ENCODE measurements at places on chromosomes 6 and 20. TPM values are rescaled to one million over a fixed set of nuclear protein-coding genes. Genes with fewer than 3 reads are reported as not detected.
A peak's percentile ranks its signal among the peaks of the same experiment; 100 is the strongest.

Gene CD24
- not detected for total RNA-seq

Gene POLR1C
- total RNA-seq: 51.5 TPM

Gene EEF1A1
- total RNA-seq: 4,361 TPM

Gene ELOVL4
- 6.4 TPM for total RNA-seq

Gene PANK2
- 81.1 TPM for total RNA-seq

Gene ZNFX1
- total RNA-seq: 49.1 TPM

Gene CTAGE9
- not detected for total RNA-seq

Gene BNIP5
- total RNA-seq: not detected

DNA sequence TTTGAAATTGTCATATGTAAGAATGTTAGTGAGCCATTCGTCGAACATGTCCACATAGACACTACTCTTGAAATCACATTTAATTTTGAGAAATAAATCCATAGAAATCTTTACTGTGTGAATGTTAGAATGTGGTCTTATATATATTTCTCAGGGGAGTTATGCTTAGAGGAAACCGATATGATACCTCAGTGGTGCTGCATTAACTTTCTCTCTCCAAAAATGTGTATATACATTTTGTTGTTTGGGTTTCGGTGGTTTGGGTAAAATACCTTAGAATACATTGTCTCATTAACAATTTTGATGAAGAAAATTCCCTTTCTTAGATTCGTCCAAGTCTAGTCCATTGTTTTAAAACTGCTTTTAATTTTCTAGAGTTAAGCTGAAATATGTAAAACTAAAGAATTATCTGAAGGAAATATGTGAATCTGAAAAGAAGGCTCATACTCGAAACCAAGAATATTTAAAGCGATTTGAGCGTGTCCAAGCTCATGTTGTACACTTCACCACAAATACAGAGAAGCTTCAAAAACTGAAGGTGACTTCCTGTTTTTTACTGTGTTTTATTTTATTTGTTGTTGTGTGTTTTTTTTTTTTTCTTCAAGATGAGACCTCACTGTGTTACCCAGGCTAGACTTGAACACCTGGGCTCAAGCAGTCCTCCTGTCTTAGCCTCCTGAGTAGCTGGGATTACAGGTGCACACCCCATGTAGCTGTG lies 10.3 kb downstream of the KIZ start:
- H3K27me3 ChIP-seq: no peaks in the 10 kb centered on the region
- no peak overlapping the region for H3K27ac ChIP-seq
- peaks cover 22% of the 10 kb centered on the region for H3K36me3 ChIP-seq
- H3K4me1 ChIP-seq: no peaks in the 10 kb centered on the region

- peaks cover 7% of the 10 kb centered on the region for H3K4me1 ChIP-seq
- H3K27me3 ChIP-seq: no peaks in the 10 kb centered on the region
- no peaks in the 10 kb centered on the region for H3K36me3 ChIP-seq
- no peak overlapping the region for H3K4me3 ChIP-seq
These were observed 119.0 kb downstream of the ALDH8A1 start for GRCh38 chr6:134830940-134831339.

GRCh38 chr20:19213946-19214490 lies 1.6 kb downstream of the SLC24A3 start:
- H3K4me3 ChIP-seq: peak overlapping the region; percentile 68
- no peak for DNase-seq
- no peaks in the 10 kb centered on the region for H3K36me3 ChIP-seq
- H3K27ac ChIP-seq: peak overlapping the region; percentile 23

- no peak overlapping the region for H3K4me3 ChIP-seq
- H3K4me1 ChIP-seq: no peaks in the 10 kb centered on the region
- no peak overlapping the region for H3K27ac ChIP-seq
- H3K27me3 ChIP-seq: no peaks in the 10 kb centered on the region
- DNase-seq: no peak
These were observed 18.9 kb downstream of the TRMT6 start for GRCh38 chr20:5931411-5931810.

- H3K27ac ChIP-seq: no peak overlapping the region
- H3K4me3 ChIP-seq: no peak overlapping the region
These were observed 142.5 kb downstream of the KLHL32 start for GRCh38 chr6:97067045-97067444.

- no peak for DNase-seq
- H3K27me3 ChIP-seq: no peaks in the 10 kb centered on the region
- H3K4me1 ChIP-seq: no peaks in the 10 kb centered on the region
- no peaks in the 10 kb centered on the region for H3K36me3 ChIP-seq
- H3K27ac ChIP-seq: no peak overlapping the region
- no peak overlapping the region for H3K4me3 ChIP-seq
These were observed 109.4 kb downstream of the DLGAP4 start for GRCh38 chr20:36415475-36416002.

- no peaks in the 10 kb centered on the region for H3K4me1 ChIP-seq
- no peaks in the 10 kb centered on the region for H3K36me3 ChIP-seq
- DNase-seq: no peak
- H3K4me3 ChIP-seq: no peak overlapping the region
These were observed 24.6 kb upstream of the MLN start for GRCh38 chr6:33828452-33828763.

DNA sequence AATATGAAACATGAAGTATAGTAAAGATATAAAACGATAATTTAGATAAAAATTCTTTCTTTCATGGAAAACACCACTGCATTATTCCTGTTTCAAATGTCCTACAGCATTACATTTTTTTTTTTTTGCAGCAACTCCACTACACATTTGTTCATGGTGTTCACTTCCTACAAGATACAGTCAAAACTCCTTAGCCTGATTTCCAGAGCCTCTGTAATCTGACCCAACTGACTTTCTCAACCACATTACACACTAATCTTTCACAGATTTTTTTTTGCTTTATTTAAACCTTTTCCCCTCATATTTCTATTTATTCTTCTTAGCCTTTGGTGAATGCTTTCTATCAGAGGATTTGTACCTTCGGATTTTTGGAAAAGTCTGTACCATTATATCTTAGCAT lies 176.5 kb upstream of the PDE7B start:
- no peak overlapping the region for H3K27ac ChIP-seq
- no peaks in the 10 kb centered on the region for H3K27me3 ChIP-seq
- no peaks in the 10 kb centered on the region for H3K4me1 ChIP-seq
- no peak overlapping the region for H3K4me3 ChIP-seq

- H3K36me3 ChIP-seq: no peaks in the 10 kb centered on the region
- H3K4me3 ChIP-seq: no peak overlapping the region
- H3K27ac ChIP-seq: no peak overlapping the region
- peaks cover 3% of the 10 kb centered on the region for H3K4me1 ChIP-seq
- no peak for DNase-seq
- H3K27me3 ChIP-seq: no peaks in the 10 kb centered on the region
These were observed 17.8 kb downstream of the QKI start for GRCh38 chr6:163432300-163432699.

- no peaks in the 10 kb centered on the region for H3K27me3 ChIP-seq
- no peak for DNase-seq
- H3K4me1 ChIP-seq: no peaks in the 10 kb centered on the region
- H3K4me3 ChIP-seq: no peak overlapping the region
These were observed 245.1 kb upstream of the AFDN start for GRCh38 chr6:167581637-167582036.

DNA sequence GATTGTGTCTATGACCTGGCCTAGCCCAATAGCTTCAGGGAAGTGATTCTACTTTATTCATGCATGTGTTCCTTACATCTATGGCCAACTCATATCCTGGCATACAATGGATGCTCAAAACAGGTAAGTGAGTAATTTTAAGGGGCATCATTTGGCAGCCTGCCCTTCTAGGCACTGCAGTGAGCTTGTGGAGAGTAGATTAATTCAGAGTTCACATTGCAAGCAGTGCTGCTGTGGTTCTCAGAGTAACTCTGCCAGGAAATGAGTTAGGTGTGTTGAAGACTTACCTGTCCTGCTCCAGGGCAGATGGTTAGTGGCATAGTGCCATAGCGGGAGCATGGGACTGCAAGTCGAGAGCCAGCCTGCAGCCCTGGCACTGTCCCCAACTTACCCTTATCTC lies 158.0 kb downstream of the SCP2D1 start:
- H3K36me3 ChIP-seq: no peaks in the 10 kb centered on the region
- H3K4me3 ChIP-seq: no peak overlapping the region
- no peak for DNase-seq
- no peak overlapping the region for H3K27ac ChIP-seq

DNA sequence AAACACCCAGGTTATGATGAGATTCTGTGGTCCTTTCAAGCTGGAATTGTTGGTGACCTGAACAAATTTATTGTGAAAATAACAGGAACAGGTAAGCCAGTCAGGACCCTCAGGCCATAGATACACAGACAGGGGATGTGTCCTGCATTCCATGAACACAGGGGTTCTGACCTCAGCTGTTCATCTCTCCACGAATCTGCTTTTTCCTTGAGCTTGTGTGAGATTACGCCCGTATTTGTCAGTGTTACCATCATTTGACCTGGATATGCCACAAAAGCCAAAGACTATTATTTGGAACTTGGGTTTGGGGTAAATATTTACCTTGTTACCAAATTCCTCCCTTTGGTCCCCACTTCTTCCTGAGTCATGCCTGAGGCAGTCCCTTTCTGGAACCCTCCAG lies 288.9 kb downstream of the PREX1 start:
- no peak overlapping the region for H3K4me3 ChIP-seq
- no peaks in the 10 kb centered on the region for H3K36me3 ChIP-seq
- H3K27me3 ChIP-seq: no peaks in the 10 kb centered on the region
- no peaks in the 10 kb centered on the region for H3K4me1 ChIP-seq
- no peak for DNase-seq

GRCh38 chr6:105495515-105495914 lies 92.6 kb upstream of the PREP start:
- no peaks in the 10 kb centered on the region for H3K27me3 ChIP-seq
- no peak for DNase-seq
- H3K27ac ChIP-seq: no peak overlapping the region

DNA sequence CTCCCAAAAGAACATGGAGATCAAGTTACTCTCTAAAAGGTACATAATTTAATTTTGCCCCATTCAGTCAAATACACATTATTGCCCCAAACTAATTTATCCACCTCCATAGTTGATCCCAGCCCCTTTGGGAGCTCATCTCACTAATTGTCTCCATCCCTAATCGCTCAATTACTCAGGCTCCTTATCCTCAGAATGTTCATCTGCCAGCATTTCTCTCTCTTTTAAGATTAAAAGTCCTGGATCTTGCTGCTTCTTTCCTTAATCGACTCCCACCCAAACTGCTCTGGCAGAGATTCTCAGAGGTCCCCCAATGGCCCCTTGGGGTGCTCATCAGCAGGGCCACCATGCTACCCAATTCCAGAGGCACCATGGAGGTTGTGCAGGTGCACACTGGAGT lies 18.4 kb upstream of the NNAT start:
- no peak for DNase-seq
- H3K4me3 ChIP-seq: no peak overlapping the region
- no peaks in the 10 kb centered on the region for H3K36me3 ChIP-seq
- no peak overlapping the region for H3K27ac ChIP-seq
- no peaks in the 10 kb centered on the region for H3K4me1 ChIP-seq
- H3K27me3 ChIP-seq: no peaks in the 10 kb centered on the region

DNA sequence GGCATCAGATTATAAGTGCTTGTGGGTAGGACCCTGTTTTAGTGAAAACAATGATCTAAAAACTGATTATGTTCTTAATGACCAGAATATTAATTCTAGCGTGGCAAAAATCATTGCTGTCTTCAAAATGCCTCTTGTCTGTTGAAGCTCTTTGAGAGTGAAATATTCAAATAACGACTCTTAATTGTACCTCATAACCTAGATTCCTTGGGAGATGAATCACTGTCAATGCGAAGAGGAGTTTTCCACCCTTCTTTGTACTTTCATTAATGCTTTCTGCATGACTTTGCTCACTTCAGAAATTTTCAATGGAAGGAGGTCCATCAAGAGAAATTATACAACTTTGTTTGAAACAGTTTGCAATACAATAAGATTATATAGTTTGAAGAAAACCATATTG lies 71.5 kb downstream of the CRYBG1 start:
- no peak overlapping the region for H3K4me3 ChIP-seq
- no peaks in the 10 kb centered on the region for H3K36me3 ChIP-seq
- H3K27ac ChIP-seq: no peak overlapping the region
- no peaks in the 10 kb centered on the region for H3K27me3 ChIP-seq

Measured in ascending aorta (tissue), 2 donors.